AG04449 (cell line): ENCODE measurements at places on chromosomes 12 and 14.

DNA sequence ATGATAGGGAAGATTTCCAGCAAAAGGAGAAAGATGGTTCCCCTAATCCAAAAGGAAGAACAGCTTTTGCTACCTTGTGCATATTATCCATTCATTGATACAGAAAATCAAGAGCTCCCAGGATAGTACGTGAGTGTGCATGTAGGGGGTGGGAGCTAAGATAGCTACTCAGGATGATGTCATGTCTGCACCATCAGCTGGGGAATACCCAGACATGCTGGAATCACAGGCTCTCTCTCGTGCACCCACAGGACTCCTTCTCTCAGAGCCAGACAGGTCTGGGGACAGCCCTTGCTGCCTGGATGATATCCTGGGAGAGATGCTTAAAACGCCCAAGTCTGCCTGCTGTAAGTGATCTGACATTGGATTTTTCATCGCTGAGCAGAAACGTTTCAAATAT, 38.9 kb downstream of the FOXN3 start:
- peak; percentile 45 for DNase-seq

DNA sequence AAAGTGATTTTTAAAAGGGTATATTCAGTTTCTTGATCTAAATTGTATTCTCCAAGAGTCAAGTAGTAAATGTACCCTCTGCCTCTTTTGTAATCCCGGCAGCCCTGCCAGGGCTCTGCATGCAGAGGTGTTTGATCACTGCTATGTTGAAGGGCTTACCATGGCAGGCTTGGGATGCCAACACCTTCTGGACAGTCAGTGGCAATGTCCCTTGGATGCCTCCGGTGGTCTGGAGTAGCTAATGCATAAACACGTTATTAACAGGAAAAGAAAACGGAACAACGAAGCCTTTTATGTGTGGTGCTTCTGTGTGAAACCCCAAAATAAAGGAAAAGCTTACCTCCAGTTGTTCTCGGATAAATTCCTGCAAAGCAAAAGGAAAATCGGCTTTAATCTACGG, 19.9 kb downstream of the EIF2B2 start:
- DNase-seq, result no peak

GRCh38 chr14:35900741-35901140, 74.6 kb downstream of the BRMS1L start:
- DNase-seq, result no peak

GRCh38 chr14:96421236-96421635, 29.3 kb downstream of the AK7 start:
- DNase-seq, result no peak

DNA sequence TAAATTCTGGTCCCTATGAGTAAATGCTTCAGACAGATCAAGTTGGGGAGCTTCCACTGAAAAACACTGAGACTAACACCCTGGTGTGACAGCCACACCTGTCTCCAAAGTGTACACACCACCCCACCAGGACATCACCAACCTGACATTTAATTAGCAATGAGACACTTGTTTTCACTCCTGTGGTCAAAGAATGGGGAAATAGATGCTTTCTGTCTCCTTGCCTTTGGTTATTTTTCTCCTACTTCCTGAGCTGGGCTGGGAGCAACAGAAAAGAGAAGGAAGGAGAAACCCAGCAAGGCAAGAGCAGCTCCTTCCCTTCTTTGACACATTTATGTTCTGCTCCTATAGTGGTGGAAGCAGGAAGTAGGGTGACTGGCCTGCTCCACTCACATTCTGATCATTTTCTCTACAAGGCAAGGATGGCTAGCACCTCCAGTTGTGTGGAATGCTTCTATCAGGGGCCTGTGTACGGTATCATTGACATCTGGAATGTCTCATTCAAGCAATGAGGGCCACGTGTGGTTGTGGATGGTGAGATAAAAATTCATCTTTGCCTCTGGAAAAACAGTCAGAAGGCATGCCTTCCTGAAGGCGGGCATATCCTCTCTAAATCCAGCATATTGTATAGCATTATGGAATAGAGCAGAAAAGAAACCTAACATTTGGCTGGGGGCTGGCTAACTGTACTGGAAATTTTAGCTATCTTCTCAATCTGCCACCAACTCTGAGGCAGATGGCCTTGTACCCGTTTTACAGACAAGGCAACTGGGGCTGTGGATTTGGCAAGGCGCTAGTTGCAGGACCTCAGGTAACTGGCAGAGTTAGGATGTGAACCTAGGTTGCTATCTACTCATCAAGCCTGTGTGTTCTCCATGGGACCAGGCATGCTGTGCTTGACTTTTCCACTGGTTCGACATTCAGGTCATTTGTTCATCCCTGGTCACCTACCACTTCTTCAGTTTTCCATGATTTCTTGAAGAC, 24.8 kb upstream of the LGALS3 start:
- no peak for DNase-seq

GRCh38 chr12:131408036-131408365, 302.9 kb upstream of the SFSWAP start:
- no peak for DNase-seq

DNA sequence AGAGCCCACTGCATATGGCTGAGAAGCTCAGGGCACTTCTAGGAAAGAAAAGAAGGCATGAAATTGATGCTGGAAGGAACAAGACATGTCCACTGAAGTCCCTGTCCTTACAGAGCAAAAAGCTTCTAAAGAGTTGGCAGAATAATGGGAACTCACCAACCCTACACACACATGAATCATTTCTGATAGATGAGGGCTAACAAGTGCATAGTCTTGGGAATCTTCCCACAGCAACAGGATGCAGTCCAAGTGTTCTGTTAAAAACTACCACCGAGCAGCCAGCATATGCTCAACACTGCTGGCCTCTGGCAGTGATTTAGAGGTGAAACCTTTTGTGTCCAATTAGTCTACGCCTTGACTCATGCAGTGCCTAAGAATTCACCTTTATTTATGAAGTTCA, 44.8 kb downstream of the RHOJ start:
- no peak for DNase-seq

- DNase-seq, result no peak
Measured at GRCh38 chr12:28032811-28033537, 60.4 kb upstream of the PTHLH start.

GRCh38 chr14:91945751-91946621, 1.5 kb downstream of the FBLN5 start:
- no peak for DNase-seq

GRCh38 chr12:50520416-50521207, 15.8 kb downstream of the DIP2B start:
- DNase-seq, result no peak

- DNase-seq, result no peak
Measured at GRCh38 chr12:4822572-4822971, 87.1 kb upstream of the KCNA1 start.

DNA sequence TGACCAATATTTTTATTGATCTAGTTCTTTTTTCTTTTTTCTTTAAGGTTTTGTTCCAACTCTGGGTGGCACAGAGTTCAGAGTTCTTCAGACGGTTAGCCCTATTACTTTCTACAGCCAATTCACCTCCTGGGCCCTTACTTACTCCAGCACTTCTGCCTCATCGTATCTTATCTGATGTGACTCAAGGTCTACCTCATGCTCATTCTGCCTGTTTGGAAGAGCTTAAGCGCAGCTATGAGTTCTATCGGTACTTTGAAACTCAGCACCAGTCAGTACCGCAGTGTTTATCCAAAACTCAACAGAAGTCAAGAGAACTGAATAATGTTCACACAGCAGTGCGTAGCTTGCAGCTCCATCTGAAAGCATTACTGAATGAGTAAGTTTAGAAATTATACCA, 64.7 kb downstream of the VEZT start:
- DNase-seq, result no peak

DNA sequence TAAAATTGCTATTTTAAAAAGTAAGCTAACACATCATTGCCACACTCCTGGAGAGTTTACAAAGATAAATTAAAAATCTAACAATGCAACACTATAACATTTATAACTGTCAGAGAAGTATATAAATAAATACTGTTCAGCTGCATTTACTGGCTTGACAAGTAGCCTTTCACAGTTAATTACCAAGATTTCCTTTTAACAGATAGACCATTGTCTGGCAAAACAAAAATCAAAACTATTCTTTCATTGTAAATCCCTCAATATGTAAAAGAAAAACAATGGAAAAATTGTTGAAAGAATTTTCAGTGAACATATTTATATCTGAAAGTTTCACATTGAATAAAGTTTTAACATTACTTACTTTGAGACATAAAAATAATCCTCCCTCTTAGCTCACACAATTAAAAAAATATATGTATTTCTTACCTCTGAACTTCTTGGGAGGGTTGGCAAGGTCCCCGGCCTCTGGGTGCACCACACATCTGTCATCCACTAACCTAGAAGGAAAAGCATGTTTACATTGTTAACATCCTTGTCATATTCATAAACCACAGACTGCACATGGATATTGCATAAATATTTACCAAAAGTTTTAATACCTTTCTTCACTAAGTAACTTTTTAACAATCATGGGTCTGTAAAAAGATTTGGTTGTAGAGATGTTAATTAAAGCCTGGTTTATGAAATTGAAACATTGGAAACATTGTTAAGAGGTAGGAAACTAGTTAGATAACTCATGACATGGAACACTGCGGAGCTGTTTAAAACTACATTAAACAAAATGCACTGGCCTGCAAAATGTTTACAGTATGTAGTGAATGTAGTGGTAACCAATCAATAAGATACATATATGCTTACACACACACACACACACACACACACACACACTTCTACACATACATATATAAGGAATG, 43.0 kb downstream of the ITPR2 start:
- peak; percentile 34 for DNase-seq

GRCh38 chr12:131457028-131457310, 253.9 kb upstream of the SFSWAP start:
- no peak for DNase-seq

DNA sequence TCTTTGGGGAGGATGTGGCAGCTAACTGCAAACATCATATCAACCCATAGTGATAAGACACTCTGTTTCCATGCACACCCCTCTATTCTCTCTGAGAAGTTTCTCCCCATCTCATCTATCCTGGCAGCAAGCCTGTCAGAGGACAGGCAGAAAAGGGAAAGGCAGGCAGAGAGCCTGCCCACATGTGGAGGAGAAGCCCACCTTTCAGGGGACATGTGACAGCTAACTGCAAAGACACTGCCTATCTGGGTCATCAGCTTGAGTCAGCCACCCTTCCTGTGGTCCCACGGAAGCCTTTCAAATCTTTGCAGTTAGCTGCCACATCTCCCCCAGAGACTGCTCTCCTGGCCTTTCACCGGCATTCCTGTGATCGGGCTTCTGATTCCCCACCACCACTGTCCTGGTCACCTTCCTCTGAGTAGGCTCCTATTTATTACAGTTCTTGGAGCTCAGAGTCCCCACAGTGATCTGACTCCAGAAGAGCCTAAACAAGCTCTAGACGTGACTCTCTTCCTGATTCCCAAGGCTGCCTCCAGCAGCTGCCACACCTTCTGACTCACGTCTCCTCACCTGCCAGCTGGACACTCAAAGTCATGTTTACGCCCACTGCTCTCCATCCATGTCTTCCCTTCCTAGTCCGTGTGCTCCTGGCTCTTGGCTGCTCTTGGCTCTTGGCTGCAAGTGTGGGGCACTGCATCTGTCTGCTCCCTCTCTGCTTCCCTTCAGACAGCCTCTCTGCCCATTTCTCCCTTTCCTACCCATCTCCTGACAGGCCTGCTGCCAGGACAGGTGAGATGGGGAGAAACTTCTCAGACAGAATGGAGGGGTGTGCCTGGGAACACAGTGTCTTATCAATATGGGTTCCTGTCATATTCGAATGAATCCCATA, 7.5 kb upstream of the KRT1 start:
- DNase-seq, result no peak

GRCh38 chr14:83975435-83975834, 1554.5 kb upstream of the FLRT2 start:
- no peak for DNase-seq

- DNase-seq, result no peak
Measured at GRCh38 chr12:119938049-119938667, 50.9 kb upstream of the BICDL1 start.

- DNase-seq, result no peak
Measured at GRCh38 chr14:32472076-32472475, 143.0 kb downstream of the AKAP6 start.

DNA sequence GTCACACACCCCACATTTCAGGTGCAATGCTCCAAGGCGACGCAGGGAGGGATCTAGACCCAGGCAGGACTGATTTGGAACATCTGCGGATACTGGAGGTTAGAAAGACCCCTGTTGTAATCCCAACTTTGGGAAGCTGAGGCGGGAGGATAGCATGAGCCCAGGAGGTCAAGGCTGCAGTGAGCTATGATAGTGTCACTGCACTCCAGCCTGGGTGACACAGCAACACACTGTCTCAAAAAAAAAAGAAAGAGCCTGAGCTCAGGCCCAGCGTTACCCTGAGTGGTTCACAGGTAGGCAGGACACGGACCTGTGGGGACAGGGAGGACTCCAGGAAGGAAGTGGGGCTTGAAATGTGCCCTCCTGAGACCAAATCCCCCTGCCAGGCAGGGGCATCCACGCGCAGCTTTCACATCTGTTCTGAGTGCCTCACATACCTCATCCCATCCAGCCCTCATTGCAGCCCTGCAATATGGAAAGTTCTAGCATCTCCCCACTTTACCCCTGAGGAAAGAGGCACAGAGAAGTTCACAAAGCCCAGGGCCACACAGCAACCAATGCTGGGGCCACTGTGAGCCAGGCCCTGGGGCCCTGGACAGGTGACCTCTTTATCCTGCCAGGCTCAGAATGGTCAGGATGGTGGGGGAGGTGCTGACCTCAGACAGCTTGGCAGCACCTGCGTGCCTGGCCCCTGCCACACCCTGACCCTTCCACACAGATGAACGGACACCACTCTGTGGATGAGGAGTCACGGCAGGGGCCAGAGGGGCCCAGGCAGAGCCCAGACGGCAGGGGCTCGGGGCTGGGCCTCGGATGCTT, 34.1 kb downstream of the CCDC85C start:
- DNase-seq, result no peak

GRCh38 chr12:91594715-91595114, 412.1 kb upstream of the DCN start:
- no peak for DNase-seq

GRCh38 chr12:129723260-129723659, 180.6 kb downstream of the TMEM132D start:
- DNase-seq, result no peak

DNA sequence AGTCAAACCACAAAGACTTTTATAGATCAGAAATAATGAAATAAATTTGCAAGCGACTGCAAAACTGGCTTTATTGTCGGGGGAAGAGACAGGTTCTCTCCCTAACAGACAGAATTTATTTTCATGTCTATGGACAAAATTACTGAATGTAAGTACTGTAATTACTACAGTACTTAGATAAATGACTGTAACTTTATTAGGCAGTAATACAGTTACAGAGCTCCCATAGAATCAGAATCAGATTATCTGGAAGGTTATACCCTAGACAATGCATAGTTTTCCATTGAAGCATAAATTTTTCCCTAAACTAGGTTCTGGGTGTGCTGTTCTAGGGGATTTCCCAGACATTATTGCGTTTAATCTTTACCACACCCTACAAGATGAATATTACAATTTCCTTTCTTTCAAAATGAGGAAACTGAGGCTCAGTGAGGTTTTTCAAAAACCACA, 114.2 kb downstream of the C12orf75 start:
- DNase-seq, result no peak

- no peak for DNase-seq
Measured at GRCh38 chr14:54627540-54628363, 60.8 kb downstream of the SAMD4A start.
